Stimulated activated CD8-positive, alpha-beta memory T cell treated with anti-CD3 and anti-CD28 coated beads, Interleukin-7, amount 100 ng/mL, for 1 hour (primary cell): ENCODE measurements at places on chromosomes 1 and 21.

DNA sequence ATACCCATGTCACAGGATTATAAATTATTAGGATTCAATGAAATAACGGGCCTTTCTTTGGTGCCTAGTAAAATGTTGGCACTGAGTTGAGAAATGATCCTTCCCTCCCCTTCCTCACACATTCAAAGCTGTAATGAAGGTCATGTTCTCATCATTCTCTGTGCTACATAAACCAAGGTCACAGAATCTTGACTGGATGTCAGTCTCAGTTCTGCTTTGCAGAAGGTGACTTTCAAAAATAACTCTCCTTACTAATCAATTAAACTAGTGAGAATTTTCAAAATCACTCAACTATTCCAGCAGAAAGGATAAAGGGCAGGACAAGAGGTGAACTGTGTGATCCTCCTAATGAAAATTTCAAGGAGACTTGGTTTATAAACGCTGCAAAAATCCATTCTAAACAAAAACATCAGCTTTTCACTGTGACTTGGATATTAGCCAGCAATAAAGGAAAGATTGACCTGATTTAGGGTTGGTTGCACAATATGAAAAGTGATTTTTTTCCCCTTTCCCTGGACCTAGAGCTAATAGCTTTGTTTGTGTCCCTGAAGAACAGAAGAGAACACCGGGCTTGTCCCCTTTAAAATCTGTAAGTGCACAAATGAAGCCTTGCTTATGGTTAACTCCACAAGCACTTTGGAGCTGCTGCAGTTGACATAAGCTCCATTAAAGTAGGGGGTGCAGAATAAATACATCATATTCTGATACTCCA lies 120.1 kb downstream of the SEC16B start:
- no peak for DNase-seq

GRCh38 chr1:107899655-107900054 lies 65.3 kb downstream of the VAV3 start:
- DNase-seq = no peak

GRCh38 chr1:63435161-63435560 lies 67.7 kb downstream of the ALG6 start:
- no peak for DNase-seq

DNA sequence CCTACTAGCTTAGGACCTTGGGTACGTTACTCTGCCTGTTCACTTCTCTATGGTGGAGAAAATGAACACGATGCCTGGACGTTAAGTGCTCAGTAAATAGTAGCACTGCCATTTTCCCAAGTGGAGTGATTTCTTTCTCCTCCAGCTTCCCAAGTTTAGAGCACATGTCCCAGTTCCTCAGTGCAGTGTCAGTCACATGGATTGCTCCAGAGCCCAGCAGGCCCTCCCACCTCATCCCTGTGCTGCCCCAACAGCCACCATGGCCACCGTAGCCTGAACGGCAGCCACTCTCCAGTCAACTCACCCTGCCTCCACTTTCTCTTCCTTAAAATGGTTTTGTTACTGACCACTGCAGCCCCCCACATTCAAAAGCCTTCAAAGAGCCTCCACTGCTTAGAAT lies 8.5 kb downstream of the STMN1 start:
- no peak for DNase-seq

- no peak for DNase-seq
These were observed 9.9 kb downstream of the COL9A2 start for GRCh38 chr1:40307186-40307585.

GRCh38 chr1:211909395-211909794 lies 78.8 kb upstream of the LPGAT1 start:
- DNase-seq = no peak

DNA sequence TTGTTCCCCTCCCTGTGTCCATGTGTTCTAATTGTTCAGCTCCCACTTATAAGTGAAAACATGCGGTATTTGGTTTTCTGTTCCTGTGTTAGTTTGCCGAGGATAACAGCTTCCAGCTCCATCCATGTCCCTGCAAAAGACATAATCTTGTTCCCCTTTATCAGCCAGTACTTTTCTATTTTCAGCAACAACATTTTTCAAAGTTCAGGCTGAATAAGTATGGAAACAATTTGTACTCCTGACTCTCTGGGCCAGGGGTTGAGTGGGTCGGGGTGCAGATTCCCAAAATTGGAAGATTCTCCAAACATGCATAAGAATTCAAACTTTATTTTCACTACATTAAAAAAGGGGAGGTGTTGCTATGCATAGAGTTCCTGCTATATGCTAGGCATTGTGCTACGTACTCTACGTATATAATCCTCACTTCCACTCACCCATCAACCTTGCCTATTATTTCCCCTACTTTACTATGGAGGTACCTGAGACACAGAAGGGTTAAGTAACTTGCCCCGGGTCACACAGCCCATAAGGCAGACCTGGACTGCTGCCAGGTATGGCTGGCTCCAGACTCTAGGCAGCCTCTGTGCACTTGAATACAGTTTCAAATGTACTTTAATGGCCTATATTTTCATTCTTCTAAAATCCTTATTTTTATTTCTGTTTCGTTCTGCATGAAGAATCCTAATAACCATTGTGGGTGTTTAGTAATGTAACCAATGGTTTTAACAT lies 117.1 kb upstream of the C8B start:
- DNase-seq = no peak

GRCh38 chr21:41808094-41808493 lies 41.2 kb upstream of the RIPK4 start:
- DNase-seq = no peak

DNA sequence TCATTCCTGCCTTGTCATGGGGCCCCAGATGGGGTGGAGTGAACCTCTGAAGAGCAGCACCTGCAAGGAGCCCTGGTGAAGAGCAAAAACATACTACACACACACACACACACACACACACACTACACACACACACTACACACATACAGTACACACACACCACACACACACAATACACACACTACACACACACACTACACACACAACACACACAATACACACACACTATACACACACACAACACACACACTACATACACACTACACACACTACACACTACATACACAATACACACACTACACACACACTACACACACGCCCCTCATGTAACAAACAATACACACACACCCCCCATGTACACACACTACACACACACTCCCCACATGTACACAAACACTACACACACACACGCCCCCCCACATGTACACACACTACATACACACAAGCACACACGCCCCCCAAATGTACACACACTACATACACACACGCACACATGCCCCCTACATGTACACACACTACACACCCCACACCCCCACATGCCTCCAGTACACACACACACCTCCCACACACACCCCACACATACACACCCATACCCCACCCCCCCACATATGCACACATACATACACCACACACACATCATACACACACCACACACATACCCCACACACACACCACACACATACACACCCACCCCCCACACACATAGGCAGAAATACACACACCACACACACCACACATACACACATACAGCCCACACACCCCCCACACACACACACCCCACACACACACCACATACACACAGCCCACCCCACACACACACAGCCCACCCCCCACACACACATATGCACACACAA lies 9.3 kb downstream of the SLC2A5 start:
- DNase-seq = no peak

DNA sequence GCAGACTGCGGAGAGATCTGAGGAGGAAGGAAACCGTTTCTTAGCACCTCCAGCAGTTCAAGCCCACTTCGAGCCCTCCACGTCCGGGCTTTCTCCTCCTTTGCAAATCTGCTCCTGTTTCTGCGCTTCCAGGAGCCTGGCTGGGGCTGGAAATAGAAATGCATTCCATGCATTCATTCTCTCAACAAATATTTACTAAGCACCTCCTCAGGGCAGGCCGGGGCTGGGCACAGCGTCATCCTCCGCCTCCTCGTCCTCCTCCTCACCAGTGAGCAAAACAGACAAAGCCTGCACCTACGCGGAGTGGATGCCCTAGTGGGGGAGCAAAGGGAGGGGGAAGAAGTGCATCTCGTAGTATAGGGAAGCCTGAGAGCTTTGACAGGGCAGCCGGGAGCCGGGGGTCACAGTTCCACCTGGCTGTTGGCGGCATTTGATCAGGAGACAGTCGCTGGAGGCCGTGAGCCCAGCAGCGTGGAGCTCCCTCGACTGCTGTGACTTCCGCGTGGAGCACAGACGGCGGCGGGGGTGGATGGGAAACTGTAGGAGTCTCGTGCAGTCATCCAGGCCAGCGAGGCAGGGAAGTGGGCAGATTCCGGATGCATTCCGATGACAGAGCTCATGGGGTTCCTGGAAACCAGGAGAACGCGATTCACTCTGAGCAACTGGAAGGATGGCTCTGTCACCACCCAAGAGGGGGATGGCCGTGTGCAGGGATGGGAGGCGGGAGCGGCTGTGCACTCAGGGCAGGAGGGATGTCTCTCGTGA lies 93.5 kb downstream of the SIK1 start:
- DNase-seq = no peak

- DNase-seq = no peak
These were observed 1.3 kb downstream of the CATSPER4 start for GRCh38 chr1:26191739-26192138.

DNA sequence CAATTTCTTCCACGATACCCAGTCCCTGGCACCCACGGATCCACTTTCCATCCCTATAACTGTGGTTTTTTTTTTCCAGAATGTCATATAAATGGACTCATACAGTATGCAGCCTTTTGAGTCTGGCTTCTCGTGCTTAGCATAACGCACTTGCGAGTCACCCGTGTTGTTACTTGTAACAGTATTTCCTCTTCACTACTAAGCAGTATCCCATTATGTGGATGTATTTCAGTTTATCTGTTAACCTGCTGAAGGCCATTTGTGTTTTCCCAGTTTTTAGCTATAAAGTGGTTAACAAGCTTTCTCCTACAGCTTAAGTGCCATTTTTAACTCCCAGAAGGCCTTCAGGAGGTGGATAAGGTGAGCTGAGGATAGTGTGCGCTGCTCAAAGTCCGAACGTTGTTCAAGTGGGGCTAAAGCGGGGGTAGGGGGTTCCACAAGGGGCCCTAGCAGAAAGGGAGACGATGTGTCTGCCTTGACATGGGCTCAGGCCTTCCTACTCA lies 829 bp downstream of the ADAR start:
- no peak for DNase-seq
